CD4-positive, alpha-beta T cell treated with Interleukin-1 beta for 1 hour (primary cell): ENCODE measurements at places on chromosomes 5 and 9.

- DNase-seq = no peak
Observed at GRCh38 chr9:109263358-109263757, 57.5 kb downstream of the EPB41L4B start.

- DNase-seq = no peak
Observed at GRCh38 chr5:493119-493701, 31.0 kb downstream of the SLC9A3 start.

GRCh38 chr5:14869233-14869632 is 2.3 kb downstream of the ANKH start:
- no peak for DNase-seq

DNA sequence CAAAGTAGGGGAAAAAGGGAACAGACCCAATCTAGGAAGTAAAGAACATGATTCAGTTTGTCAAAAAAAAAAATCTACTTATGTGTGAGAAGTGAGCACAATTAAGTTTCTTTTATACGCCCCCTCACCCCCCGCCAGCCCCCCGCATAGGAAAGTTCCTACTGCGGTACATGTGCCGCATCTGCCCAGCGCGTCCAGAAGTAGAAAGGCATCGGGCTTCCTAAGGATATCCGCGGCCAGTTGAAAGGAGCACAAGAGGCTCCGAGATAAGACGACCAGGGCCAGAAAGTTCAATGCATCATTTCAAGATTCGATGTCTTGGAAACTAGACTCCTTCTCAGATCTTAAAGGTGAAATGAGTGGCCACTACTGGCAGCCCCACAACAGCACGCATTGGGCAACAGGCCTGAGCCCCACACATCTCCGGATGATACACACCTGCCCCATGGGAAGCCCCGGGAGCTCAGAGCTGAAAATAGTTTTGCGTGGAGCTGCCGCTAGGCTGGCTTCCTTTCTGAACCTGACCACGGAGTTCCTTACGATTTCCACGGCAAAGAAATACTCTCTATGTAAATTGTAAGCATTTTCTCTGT is 203.9 kb downstream of the RAB3C start:
- DNase-seq = no peak
